Vagina (tissue), 2 donors: ENCODE measurements at places on chromosomes 1 and 21.

DNA sequence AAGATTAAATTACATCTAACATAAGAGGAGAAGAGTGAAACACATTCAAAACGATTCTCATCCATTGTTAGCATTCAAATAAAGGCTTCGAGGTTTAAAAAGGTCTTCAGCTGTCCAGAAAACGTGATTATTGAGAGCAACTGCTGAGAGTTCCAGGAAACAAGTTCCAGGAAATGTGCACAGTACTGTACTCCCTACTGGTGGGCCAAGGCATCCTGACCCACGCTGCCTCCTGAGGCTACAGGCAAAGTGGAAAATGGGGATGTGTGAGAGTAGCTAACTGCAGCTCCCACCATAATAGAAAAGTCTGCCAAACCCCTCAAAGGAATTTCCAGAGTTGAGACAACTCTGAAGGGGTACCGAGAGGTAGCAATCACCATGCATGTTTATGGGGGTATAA, 2.0 kb downstream of the VAV3 start:
- DNase-seq: no peak

DNA sequence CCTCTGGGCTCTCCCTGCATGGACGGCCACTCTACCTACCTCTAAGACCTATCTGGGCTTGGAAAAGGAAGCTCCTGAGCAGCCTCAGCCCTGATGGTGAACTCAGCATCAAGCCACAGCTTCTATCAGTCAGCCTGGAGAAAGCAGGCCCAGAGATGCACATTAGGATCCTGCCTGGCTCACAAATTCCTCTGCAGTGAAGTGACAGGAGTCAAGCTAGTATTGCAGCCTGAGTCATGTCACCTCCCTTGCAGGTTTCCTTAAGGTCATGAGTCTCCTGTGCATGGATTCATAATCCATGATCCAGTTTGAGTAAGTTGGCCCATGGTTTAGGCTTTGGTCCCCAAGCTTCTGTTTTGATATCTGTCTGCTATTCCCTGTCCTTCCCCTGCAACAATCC, 37.9 kb upstream of the DUSP10 start:
- no peak for DNase-seq

- no peak for DNase-seq
These were observed 119.0 kb upstream of the NRIP1 start for GRCh38 chr21:15183813-15184257.

DNA sequence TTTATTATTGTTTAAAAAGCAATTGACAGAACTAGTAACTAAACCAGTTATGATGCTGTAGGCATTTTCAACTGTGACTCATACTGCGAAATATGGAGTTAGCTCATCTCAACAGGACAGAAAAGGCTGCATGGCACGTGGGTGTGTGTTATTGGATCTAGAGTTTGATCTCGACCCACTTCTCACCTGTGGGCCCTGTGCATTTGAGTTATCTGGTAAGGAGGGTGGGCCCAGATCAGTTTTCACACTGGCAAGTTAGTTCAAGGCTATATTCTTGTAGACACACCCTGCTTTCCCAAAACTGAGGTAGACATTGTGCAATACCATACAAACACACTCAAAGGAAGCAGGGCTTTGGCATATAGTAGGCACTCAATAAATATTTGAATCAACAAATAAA, 71.3 kb upstream of the PRDX6 start:
- no peak for DNase-seq

GRCh38 chr21:26920055-26920454, 46.8 kb downstream of the ADAMTS5 start:
- no peak for DNase-seq

DNA sequence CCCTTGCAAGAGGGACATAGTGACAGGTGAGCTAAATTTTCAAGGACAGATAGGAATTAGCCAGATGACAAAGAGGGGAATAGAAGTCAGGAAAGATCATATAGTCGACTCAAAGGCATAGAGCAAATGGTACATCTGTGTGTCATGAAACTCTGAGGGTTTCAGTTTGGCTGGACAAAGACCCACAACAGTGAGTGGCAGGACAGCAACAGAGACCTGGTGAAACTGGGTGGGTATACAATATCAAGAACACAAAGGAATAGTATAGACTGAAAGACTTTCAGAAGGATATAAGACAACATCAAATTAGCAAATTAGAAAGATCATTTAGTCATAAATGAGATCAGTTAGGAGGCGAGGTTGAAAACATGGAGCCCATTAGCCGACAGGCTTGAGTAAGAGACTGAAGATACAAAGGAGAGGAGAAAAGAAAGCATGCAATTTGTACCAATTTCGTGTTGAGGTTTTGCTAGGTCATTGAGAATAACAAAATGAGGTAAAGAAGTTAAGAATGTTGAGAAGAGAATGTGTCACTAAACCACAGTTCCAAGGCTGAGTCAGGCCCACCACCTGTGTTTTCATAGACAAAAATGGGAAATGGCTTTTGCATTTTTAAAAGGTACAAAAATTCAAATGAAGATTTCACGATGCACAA, 213.8 kb downstream of the HHIPL2 start:
- DNase-seq: no peak

GRCh38 chr1:57380923-57381322, 42.9 kb downstream of the DAB1 start:
- DNase-seq: no peak

- no peak for DNase-seq
These were observed 44.9 kb upstream of the TSPAN2 start for GRCh38 chr1:115134231-115134630.

DNA sequence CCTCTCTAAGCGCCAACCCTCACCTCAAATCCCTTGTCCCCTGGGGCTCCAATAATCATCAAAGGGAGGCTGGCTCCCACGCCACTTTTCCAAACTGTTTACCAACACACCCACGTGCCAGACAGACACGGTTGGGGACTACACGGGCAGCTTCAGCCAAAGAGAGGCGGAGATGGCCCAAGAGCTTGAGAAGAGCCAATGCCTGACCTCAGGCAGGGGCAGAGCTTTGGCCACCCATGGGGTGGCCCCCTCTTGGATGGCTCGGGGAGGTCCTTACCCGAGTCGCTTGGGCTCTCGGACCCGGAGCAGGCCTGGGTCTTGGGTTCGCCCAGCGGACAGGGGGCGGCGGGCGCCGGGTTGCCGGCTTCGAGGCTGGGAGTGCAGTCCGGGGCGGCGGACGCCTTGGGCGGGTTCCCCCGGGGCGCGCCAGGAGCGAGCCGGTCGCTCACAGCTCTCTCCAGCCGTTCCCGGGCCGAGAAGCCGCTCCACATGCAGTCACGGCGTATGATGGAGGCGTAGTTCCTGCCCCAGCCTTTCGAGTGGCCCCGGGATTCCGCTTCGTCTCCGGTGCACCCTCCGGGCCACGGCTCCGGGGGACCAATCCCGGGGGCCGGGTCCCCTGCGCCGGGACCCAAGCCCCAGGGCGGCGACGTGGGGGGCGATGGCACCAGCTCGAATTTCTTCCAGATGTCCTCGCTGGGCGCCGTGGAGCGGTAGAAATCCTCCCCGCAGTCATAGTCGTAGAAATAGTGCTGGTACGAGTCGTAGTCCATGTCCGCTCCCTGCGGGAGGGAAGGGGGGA, 854 bp downstream of the MYCL start:
- no peak for DNase-seq

DNA sequence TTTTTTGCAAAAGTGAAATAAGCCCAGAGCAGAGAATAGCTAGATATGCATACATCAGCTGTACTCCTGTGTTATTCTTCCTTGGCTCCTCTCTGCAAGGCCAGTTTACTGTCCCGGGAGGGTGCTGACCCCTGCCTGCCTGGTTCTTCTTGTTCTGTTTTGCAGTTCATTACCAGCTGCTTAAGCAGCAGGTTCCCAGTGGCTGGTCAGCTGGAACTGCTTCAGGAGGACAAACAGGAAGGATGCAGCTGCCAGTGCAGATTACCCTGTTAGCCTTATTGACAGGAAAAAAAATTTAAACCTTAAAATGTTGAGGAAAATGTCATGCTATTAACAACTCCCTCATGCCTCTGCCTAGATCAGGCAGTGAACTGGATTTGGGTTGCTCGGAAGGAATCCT, 16.0 kb upstream of the LRIG2 start:
- no peak for DNase-seq

GRCh38 chr1:38852780-38853179, 6.8 kb downstream of the RRAGC start:
- DNase-seq: no peak

DNA sequence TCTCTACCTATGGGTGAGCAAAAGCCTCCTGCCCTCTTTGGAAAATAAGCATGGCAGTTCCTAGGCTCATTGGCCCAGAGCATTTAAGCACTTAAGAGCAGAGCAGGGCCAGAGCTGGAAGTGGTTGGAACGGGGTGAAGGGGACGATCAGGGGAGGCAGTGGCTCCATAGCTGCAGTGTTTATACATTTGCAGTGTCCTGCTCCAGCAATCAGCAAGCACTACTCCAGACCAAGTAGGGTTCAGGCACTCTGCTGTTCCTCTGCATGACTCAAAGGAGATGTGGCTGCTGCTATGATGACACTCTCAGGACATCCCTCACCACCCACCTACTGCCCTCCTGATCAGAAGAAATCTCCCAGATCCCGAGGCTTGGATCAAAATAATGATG, 55.0 kb downstream of the TRABD2B start:
- DNase-seq: no peak

DNA sequence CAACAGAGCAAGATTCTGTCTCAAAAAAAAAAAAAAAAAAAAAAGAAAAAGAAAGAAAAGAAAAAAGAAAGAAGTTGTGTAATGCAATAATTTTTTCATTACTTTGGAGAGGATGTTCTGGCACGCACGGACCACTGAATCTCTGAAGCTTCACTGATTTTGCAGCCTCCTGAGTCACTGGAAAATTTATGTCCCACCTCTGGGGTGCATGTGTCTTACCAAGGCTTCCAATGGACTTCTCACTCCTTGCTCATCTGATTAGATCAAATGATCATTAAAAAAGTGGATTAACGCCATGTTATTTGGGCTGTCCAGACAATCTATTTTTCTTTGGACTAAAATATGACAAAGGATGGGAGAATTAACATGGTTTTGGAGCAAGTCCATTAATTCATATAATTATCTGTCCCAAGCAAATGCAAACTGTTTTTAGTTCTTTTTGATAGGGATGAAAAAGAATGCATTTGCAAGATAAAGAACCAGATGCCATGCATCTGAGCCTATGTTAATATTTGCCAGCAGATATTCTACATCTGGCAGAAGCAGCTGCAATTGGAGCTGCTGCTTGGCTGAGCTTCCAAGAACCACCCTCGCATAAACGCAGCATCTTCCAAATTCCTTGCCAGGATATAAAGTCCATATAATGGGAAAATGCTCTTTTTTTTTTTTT, 10.1 kb upstream of the MAP1LC3C start:
- no peak for DNase-seq

- DNase-seq: no peak
These were observed 1.0 kb downstream of the ERVH48-1 start for GRCh38 chr21:42924433-42924751.

- no peak for DNase-seq
These were observed 93.2 kb downstream of the PAX7 start for GRCh38 chr1:18723701-18724411.

GRCh38 chr1:151581451-151581850, 30.4 kb upstream of the SNX27 start:
- no peak for DNase-seq

GRCh38 chr1:72097851-72098570, 184.3 kb downstream of the NEGR1 start:
- no peak for DNase-seq

DNA sequence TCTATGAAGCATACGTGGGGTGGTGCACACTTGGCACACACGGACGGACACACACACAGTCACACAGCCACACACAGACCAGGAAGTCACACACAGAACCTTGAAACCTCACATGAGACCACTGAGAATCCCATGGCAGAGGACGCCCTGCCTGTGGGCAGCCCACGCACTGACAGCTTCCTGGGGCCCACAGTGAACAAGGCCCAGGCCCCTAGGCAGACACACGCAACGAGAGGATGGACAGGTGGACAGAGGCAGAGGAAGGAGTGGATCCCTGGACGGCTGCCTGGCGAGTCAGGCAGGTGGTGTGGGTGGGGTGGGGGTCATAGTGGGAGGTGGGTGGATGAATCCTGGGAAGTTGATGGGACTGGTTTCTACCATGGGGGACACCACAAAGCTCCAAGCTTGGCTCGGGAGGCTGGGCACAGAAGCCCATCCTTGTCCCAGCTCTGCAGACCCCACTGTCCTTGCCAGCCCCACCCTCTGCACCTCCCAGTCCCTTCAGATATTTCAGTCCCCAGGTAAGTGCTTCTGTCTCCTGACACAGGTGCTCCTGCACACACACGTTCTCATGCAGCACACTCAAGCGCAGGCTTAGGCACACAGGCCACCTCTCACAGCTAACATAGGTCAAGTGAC, 49.1 kb downstream of the WNT9A start:
- DNase-seq: no peak

GRCh38 chr1:15210651-15211375, 36.2 kb upstream of the FHAD1 start:
- no peak for DNase-seq

DNA sequence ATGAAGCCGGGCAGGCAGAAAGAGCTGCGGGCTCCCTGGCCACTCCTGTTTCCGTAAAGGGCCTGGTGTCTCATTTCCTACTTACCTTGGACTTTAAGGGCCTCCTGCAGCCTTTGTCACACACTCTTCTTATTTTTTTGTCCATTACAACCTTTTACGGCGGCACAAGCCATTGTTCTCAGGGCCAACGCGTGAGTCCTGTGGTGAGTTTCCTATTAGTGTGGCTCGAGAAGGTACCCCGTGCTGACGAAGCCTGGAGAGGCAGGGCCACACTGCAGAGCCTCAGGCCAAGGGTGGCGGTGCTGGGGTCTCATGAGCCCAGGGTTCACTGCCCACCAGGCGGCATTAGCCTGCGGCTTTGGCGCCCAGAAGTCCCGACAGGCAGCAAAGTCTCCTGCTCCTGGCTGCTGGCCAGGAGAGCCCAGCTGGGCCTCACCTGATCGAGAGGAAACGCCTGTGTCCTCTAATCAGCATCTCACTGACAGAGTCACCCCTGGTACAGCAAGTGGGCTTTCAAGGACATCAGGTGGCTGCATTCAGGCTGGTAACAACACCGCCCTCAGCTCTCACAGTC, 62.0 kb downstream of the SIK1 start:
- DNase-seq: no peak
